ENCODE measurements at places on chromosomes 2 and 18.

- no peak for DNase-seq
Measured at GRCh38 chr2:165058476-165059265, 103.3 kb upstream of the SLC38A11 start.

DNA sequence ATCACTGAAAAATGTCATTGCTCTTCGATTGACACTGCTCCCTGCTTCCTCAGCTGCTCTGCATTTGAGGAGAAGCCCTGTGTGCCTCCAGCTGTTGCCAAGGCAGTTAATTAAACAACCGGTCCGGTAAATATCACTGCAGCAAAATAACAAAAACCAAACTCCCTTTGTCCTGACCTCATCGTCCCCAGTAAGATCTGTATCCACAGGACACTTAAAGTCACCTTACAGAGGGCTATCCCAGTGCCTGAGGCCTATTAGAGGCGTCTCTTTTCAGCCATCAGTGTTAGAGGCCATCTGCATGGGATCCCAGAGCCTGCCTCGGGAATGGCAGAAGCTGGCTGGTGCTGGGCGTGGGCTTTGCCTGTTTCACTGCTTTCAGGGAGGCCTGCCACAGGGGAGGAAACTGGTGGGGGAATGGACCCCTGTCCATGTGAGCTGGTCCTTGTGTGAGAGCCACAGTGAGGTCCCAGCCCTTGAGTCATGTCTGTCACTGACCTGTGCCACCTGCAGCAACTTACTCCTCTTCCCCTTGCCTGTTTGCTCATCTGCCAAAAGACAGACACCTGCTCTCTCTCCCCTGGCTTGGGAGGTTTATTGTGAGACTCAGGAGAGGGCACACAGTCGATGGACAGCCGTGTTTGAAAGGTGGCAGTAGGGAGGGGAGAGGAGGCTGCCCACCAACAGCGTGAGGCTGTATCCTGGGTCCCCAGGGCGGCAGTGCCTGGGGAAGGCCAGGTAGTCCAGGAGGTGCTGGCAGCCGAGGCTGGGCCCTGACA, 117.7 kb upstream of the MCFD2 start:
- DNase-seq = no peak

DNA sequence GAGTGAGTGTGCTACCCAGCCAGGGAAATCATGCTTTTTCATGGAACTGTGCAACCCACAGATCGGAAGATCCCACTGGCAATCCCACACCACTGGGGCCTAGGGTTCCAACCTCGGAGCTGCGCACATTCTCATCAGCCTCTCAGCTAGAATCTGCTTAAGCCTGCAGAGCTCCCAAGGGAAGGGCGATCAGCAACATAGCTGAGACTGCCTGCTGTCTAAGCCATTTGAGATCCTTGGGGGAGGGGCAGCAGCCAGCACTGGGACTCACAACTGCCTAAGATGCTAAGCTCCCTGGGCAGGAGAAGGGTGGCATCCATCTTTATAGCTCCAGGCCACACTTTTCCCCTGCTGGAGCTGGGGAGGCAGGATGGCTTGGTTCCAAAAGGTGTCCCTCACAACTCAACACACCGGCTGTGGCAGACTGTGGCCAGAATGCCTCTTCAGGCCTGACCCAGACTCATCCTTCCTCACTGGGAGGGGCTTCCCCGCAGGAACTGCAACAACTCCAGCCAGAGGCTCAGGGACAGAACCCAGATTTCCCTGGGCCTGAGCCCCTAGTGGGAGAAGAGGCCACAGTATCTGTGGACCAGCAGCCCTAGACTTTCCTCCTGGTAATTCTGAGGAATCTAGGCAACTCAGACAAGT, 1133.3 kb upstream of the PIK3C3 start:
- no peak for DNase-seq

GRCh38 chr2:42860319-42861094, 68.1 kb upstream of the HAAO start:
- no peak for DNase-seq

DNA sequence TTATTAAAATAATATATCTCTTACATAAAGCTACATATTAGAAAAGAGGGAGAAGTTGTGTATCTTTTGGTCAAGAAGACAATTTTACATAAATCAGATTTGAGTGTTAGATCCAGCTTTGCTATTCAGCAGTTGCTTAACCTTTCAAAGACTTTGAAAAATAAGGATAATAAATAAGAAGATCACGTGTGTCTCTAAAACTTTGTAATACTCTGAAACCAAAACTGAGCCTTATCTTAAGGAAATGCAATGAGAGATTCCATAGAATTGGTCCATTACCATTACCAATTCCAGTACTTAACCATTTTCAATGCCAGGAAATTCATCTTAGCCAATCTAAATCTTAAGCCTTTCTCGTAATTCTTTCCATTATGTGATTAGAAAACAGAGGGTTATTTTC, 89.2 kb upstream of the COL5A2 start:
- no peak for DNase-seq

GRCh38 chr2:217857624-217858506, 144.9 kb downstream of the TNS1 start:
- no peak for DNase-seq

DNA sequence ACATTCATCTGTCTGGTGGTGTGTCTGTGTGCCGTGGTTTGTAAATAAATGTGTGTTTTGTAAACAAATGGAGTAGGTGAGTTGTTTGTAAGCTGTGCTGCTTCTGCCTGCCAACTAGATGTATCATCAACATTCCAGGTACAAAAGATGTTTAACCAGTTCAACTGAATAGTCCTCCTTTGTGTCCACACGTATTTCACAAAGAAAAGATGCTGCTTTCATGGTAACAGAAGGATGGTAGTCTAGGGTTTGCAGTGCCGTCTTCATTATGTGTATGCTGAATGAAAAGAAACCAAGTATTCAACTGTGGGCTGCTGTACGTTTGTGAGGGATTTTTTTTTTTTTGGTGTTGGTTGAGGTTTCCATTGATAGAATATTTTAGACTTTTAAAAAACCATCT, 72.1 kb downstream of the CAMKMT start:
- no peak for DNase-seq

DNA sequence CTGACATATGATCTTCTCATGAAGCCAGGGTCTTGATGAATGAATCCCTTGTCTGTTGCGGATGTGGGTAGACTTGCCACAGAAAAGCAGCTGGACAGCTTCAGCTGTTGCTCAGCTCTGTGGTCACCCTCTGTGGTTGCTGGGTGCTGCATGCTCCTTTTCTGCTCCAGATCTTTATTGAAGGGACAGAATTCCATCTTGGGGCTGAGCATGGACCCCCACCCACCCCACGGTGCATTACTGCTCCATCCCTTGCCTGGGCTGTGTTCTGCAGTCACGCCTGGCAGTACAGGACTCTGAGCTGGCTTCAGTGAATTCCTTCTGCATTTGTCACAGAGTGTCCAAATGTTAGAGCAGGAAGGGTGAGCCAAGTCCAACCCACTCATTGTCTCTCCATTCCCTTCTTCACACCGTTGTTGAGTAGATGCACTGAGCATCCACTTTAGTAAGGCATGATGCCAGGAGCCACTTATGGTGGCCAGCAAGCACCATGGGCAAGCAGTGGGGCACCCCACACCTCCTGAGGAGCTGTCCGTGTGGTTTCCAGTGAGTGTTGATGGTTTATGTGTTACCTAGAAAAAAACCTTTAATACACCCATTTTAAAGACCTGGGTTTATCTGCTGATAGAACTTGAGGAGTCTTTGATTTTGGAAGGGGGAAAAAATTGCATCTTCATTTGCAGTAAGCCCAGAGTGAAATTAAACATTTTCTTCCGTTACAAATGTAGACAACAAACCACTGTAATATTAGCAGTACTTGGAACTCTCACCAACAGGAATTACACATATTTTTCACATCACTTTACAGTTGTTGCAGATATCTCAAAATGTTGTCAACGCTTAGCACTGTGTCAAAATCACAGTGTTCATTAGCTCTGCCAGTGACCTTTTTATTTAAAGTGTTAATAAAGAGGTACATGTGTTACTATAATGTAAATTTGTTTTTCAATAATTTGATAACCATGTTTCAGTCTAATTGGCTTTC, 14.7 kb upstream of the ITGB6 start:
- DNase-seq = no peak

- DNase-seq = no peak
Measured at GRCh38 chr18:78720456-78721237, 259.0 kb upstream of the SALL3 start.

- no peak for DNase-seq
Measured at GRCh38 chr2:43239981-43240765, 13.8 kb upstream of the ZFP36L2 start.

GRCh38 chr2:3488855-3489763, 30.2 kb downstream of the ADI1 start:
- DNase-seq = no peak

DNA sequence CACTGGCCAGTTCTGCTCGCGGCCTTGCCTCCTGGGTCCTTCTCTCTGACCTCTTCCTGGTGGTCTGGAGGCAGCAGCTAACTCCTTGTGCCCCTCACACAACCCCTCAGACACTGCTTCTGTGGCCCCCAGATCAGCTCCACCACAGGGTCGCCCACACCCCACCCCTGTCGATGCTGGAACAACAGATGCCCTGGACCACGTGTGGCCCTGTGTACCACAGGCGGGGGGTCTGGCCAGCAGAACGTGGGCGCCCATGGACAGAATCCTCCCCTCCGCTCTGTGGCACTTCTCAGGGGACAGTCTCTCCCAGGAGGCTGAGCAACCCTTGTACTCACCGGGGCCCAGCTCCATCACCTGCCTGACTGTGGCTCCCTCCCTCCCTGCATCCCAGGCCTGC, 245.6 kb downstream of the NDUFA10 start:
- DNase-seq = no peak

DNA sequence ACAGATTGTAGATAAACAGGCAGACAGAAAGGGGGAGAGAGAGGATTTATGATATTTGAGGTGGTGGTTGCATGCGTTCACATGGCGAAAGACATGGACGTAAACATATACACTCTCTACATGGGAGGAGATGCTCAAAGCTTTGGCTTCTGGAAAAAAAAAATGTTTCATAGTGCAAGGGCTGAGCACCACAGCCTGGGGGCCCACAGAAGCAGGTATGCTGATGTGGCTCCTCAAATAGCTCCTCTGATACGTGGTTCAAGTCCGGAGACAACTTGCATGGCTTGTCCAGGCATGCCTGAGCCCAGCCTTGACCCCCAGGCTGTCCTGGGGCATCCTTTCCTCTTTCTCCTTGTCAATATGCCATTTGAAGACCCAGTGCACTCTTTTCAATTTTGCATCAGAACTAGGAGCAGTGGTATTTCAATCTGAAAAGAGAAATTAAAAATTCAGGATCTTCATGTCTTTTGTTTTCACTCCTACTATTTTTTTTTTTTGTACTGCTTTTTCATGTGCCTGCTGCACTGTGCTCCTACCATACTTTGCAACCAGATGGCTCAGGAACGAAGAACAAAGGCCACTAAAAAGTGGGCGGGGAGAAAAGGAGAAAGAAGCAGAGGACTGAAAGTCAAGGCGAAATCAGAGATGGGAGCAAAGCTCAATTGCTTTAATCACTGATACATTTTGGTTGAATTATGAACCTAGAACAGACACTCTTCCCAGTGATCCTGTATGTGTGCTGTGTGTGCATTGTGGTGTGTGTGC, 495.7 kb upstream of the TCF4 start:
- no peak for DNase-seq

DNA sequence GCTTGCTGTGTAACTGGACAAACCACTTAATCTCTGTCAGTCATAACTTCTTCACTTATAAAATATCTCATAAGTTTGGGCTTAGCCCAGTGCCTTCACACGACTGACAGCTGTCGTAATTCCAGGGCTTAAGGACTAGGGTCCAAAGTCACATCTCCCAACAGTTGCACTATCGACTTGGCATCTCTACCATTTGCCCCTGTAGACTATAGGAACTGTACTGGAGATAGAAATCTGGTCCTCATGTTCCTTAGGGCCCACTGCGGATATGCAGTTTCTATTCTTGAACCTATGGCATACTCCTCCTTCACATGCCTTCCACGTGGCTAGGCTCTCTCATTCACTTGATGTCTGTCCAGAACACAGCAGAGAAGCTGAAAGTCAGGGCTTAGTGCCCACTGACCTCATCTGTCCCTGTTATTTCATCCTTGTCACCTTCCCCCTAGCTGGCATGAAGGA, 2.7 kb downstream of the ABHD1 start:
- DNase-seq = no peak

- no peak for DNase-seq
Measured at GRCh38 chr2:231709636-231709980, 1.3 kb downstream of the PTMA start.

All from brain pericyte (primary cell).